ENCODE measurements at places on chromosomes 7 and 10.

- DNase-seq = no peak
These were observed 225.0 kb upstream of the SEMA3C start for GRCh38 chr7:81143856-81144255.

GRCh38 chr10:91628383-91628782 is 4.5 kb downstream of the PPP1R3C start:
- no peak for DNase-seq

DNA sequence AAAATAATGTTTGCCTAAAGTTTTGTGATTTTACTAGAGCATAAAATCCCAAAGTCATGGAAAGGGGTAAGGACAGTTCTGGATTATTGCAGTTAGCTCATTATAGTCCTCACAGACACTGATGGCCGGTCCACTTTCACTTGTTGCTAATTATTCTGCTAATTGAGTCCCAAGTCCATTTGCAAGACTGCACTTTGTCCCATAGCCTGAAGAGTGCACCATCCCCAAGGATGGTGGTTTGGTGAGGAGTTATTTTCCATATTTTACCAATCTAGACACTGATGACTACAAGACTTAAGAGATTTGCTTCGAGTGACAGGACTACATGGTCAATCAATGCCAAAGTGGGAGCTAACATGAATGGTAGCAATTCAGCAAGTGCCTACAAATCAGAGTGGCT is 181.8 kb upstream of the CACNA2D1 start:
- no peak for DNase-seq

- DNase-seq = no peak
These were observed 279.8 kb downstream of the CAMK1D start for GRCh38 chr10:12628964-12629766.

- DNase-seq = no peak
These were observed 27.6 kb upstream of the RBM20 start for GRCh38 chr10:110616493-110617033.

- no peak for DNase-seq
These were observed 193.7 kb downstream of the RNLS start for GRCh38 chr10:88389456-88389855.

DNA sequence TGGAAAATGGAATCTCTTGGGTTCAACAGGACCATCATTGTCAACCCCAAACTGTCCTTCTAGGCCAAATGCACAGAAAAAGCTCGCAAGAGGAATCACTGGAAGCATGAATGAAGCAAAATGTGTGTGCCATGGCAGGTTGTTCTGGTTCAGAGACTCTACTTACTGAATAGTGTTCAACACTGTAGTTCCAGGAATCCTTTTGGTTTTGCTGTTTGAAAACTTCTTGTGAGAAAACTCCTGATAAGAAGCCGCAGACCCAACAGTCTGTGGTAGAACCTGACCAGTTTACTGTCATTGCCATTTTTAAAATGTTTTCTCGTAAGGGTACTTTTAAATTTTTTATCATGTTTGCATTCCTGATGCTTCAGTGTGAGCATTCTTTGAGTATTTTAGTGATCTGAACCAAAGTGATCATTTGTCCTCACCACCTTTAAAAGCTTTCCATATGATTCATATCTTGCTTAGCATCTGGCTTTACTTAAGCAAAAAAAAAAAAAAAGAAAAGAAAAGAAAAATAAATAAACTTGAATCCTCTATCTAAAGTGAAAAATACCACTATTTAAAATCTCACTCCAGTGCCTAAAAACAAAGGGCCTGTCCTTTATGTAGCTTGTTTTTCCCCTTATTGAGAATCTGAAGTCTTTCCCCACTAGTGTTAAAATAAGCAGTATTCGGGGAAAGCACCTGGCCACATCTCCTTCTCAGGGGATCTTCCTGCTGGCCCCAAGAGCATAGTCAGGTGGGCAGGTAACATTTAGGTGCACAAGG is 92.4 kb downstream of the WNT2 start:
- DNase-seq = no peak

DNA sequence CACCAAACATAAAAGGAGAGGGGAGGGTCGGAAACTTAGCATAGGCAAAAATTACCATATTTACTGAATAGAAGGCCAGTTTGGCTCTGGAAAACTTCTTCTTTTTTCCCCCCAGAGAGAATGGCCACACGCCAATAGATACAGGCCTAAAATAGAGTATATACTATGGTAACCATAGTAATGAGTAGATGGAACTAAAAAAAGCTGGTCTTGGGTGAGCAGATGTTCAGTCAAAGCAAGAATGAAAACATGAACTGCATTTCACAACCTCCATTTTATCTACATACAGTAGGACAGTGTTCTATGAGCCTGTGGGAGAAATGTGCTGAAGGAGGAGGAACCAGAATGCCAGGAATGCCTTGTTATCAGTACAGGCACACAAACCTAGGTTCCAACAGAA is 141.7 kb upstream of the SEMA3A start:
- DNase-seq = no peak

DNA sequence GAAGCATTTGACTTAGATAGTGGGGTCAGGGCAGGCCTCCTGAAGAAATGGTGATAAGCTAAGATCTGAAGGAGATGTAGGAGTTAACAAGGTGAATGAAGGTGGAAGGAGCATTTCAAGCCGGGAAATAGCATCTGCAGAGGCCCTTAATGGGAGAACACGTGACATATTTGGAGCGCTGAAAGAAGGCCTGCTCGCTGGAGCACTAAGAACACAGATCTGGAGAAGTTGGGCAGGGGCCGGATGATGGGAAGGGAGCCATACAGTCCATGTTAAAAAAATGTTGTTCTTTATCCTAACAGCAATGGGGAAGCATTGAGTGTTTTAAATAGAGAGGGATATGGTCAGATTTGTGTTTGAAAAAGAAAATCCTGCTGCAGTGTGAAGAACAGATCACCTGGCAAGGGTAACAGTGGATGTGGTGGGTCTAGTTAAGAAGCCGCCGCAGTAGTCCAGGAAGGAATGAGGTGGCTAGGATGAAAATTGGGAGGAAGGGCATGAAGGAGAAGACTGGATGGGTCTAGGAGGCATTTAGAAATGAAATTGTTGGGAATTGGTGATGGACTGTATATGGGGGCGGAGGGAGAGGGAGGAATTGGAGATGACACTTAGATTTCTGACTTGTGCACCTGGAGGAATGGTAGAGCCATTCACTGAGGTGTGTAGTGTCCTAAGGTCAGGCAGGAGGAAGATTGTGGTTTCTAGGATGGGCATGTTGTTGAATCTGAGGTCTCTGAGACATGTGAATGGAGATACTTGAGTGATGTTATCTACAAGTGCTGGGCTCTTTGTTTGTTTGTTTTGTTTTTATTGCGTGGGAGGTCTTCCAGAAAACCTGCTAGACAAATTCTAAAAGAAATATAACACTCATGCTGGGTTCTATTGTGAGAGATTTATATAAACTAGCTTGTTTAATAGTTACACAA is 58.4 kb downstream of the MET start:
- no peak for DNase-seq

GRCh38 chr7:47327698-47328391 is 254.1 kb downstream of the TNS3 start:
- DNase-seq = no peak

GRCh38 chr7:29463504-29464158 is 100.0 kb upstream of the PRR15 start:
- DNase-seq = no peak

- no peak for DNase-seq
These were observed 945 bp downstream of the TAS2R40 start for GRCh38 chr7:143222782-143223181.

DNA sequence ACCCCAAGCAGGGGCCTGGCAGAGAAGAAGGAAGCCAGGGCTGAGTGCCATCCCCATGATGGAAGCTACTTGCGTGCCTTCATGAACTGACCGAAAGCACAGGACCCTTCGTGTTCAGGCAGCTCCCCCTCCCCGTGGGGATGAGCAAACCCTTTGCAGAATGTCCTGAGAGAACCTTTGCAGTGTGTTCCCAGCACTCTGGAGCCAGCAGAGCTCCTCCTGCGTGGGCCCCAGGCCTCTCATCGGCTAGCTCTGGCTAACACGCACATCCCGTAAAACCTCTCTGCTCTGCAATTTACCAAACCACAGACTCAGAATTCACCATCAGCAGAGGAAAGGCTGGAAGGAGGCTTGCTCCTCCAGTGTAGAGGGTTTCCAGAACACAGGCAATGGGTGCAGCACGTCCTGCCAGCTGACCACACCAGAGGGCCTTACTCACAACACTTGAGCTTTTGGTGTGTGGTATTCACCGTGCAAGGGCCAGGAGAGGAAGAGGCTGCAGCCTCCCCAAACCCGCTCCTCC is 3.1 kb downstream of the SH3PXD2A start:
- no peak for DNase-seq

DNA sequence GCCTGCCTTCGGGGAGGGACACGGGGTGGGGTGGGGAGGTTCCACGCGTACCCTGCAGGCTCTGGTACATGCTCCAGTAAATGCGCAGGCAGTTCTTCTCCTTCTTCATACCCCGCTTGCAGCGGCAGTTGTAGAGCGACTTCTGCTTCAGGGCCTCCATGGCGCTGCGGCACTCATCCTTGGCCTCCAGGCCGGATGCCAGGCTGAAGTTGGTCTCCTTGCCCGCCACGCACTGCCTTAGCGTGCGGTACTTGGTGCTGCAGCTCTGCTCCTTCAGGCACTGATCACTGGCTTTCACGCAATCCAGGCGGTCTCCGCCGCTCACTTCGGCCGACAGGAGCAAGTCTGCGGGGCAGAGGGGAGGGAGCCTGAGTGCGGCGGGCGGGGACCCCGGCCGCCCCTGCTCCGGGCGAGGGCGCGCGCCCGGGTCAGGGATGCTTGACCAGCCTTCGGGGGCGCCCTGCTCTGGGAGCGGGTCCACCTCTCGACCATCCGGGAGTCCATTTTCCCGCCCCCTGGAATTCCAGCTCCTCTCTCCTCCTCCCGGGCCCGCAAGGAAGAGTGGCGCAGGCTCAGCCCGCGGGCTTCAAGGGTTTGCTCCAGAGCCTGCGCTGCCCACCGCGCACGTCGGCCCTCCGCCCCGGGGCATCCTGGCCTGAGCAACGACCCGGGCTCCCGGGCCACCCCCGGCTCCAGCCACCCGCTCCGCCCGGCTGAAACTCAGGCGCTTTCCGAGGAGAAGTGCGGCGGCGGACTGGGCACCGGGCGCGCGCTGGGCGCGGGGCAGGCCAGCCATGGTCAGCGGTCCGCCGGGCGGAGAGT is 2.0 kb downstream of the GFRA1 start:
- DNase-seq = no peak

DNA sequence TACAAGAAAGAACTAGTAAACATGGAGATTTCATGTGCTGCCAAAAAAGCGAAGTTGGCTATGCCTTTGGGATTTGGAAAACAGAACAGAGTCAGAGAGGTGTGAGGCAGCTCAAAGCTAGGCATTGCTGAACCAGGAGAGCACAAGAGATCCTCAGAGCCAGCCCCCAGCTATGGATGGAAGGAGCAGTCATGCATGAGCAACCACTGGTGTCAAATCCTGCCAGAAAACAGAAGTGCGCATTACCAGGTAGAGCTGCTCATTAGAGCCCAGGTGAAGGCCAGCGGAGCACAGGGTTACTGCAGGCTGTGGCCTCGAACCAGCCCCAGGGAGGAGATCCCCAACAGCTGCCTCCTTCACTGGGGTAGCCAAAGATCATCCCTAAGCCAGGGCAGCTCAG is 173.2 kb upstream of the KIAA1217 start:
- DNase-seq = no peak

DNA sequence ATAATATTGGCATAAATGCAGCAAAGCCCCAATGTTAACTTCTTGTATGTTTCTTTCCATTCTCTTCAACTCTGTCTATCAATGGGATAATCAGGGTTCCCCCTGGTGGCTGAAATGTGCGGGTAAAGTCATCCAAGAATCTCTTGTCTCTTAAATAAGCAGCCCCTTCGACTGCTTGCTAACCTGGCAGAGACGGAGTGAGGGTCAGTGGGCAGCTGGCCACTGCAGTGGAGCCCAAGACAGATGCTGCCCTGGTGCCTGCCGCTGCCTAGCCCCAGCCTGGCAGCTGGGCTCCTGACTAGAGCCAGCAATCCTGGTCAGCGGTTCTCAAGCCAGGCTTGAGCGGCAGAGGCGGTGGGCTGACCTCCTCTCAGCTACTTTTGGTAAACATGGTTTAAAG is 248.9 kb downstream of the COBL start:
- no peak for DNase-seq
